Pancreas (tissue), 10 donors: ENCODE measurements at places on chromosomes 3 and 15. TPM values are rescaled to one million over a fixed set of nuclear protein-coding genes. Genes with fewer than 3 reads are reported as not detected.

- DNase-seq: no peak
Observed at GRCh38 chr3:186988806-186989205, 58.5 kb downstream of the ST6GAL1 start.

DNA sequence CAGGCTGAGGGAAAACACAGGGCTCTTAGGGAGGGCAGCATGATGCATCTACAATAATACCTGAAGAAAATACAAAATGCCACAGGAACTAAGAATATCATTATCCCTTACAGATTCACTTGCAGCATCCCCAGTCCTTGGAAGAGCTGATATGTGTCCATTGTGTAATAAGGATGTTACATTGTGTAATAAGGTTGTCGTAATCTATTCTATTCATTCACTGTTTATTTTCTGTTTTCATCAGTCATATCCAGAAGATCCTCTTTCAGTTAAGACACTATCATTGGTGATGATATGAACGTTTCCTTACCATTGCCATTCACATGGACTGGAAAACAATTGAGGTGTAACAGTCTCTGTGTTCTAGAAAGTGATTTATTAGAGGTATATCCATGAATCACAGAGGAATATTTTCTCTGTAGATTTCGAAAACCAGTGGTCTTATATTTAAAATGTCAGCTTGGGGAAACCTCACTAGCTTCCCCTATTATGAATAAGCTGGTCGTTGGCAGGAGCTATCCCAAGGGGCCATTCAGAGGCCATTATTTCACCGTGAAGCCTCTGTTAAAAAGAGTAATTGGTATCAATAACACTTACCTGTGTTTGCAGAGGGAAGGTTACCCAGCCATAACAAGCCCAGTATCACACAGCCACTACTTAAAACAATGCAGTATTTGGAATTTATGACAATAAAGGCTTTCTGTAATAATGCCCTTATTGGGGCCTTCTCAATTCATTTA is 241.1 kb downstream of the ZNF385D start:
- no peak for DNase-seq

The P2RY14 gene
- polyA plus RNA-seq: 0.08 TPM

- DNase-seq: no peak
Observed at GRCh38 chr3:102614021-102614569, 179.3 kb downstream of the ZPLD1 start.

DNA sequence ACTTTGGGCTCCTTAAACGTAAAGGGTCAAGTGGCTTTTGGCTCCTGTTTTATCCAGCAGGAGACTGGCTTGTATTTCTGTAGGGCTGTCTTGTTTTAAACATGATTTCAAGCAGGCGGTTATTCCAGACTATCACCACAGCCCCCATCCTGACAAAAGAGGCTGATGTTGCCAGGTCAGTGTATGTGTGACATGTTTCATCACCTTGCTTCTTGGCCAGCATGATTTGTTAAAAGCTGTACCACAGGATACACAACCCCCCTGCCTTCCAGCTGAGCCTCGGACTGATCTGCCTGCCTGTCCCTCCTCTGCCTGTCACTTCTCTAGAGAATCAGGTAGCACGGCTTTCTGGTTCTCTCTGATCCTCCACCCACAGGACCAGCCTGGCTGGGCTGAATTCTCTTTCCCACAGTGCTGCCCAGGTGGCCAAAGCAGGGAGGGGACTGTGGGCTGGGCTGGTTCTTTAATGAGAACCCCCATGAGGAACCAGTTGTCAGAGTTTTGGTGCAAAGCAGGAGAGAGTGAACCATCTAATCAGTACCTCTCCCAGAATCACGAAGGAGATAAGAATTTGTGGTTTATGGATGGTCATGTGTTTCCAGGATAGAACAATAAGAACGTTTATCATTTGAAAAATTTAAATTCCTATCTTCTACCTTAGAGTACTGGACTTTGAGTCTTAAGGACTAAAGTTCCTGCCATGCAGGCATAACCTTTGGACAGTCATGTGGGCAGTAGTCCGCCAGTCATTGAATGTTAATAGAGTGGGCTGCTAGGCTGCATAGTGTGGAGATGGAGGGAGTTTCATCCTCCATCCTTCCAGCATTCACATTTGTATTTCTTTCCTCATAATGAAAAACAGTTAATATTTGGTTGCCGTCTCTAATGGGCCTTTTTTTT is 8.8 kb downstream of the ABHD6 start:
- DNase-seq: no peak

DNA sequence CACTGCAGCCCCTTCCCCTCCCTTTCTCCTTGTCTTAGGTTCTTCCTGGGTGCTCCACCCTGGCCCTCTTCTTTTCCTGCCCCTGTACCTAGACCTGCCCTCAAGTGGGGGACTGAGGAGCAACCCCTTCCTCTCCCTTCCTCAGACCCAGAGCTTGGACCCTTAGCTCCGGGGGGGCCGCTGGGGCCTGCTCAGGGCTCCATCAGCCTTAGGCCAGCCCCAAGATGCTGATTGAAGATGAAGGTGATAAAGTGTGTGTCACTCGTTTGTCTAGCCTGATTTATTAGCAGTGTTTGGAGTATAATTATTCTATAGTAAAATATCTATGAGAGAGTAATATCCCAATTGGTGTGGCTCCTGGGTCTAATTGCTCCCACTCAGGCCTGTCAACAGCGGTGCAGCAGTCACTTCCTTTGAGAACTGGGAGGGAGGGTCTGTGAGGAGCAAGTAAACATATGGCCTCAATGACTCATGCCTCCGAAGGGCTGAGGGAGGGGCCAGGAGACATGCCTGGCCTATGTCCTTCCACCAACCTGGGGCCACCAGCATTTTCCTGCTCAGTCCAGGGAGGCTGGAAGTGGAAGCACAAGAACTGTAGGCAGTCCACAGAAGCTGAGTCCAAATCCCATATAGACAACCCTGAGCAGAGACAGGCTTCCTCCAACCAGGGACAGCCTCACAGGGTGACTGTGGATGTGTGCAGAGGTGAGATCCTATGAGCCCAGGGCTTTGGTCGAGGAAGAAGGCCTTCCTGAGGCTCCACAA is 123.2 kb downstream of the DNAJB8 start:
- no peak for DNase-seq

DNA sequence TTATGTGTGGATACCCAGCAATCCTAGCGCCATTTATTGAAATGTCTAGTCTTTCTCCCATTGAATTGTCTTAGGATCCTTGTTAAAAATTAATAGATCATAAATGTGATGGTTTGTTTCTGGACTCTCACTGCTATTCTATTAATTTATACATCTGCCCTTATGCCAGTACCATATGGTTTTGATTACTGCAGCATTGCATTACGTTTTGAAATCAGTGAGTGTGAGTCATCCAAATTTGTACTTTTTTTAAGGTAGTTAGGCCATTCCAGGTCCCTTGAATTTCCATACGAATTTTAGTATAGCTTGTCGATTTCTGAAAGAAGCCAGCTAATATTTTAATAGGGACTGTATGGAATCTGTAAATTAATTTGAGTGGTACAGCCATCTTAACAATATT is 648.6 kb upstream of the ZNF385D start:
- DNase-seq: no peak

- DNase-seq: no peak
Observed at GRCh38 chr3:95758707-95759106, 1055.7 kb upstream of the EPHA6 start.

DNA sequence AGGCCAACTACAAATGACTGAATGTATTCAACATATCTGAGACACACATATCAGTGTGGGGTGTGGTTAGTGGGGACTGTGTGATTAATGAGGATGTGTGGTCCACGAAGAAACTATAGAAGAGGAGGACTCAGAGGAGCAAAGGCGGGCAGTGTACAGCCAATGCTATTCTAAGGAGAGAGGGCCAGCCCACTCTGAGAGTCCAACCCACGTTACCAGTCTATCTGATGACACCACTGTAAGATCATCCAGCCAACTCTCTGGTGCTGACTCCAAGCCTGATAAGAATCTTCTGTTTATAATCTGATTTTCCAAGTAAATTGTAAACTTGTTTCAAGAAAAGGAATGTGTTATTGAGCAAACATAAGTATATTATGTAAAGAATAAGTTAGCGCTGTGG is 47.2 kb downstream of the MCF2L2 start:
- no peak for DNase-seq
